C1 segment of cervical spinal cord (tissue), 14 donors: ENCODE measurements at places on chromosomes 11 and 22.

GRCh38 chr11:111933872-111934271 is 3.3 kb upstream of the DIXDC1 start:
- no peak for DNase-seq

- no peak for DNase-seq
These were observed at the start of gene HDAC10 for GRCh38 chr22:50250555-50251476. TSS of gene HDAC10 (minus strand) at chr22:50251265. CDS start at chr22:50251032, 233 bp downstream.

DNA sequence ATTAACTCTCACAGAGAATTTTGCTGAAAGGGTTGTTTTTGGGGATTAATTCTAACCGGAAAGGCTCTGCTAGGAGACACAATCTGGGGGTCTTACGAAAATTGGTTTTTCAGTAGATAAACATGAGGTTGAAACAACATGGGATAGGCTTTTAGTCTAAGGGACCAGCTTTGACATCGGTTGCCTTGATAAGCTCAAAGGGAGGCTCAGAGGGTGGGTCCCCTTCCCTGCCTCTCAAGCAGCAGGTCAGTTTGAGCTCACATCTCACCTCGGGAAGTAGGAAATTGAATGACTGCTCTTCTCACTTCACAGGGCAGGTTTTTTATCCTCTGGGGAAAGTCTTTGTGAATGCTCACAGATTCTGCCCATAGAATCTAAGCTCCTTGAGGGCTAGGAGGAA is 70.2 kb upstream of the KIRREL3 start:
- no peak for DNase-seq

- DNase-seq, result no peak
These were observed 29.4 kb downstream of the SYT9 start for GRCh38 chr11:7281079-7281478.

- no peak for DNase-seq
These were observed 96.0 kb downstream of the PARVA start for GRCh38 chr11:12473381-12473780.

- DNase-seq, result no peak
These were observed 63.6 kb upstream of the EP300 start for GRCh38 chr22:41028841-41029240.

DNA sequence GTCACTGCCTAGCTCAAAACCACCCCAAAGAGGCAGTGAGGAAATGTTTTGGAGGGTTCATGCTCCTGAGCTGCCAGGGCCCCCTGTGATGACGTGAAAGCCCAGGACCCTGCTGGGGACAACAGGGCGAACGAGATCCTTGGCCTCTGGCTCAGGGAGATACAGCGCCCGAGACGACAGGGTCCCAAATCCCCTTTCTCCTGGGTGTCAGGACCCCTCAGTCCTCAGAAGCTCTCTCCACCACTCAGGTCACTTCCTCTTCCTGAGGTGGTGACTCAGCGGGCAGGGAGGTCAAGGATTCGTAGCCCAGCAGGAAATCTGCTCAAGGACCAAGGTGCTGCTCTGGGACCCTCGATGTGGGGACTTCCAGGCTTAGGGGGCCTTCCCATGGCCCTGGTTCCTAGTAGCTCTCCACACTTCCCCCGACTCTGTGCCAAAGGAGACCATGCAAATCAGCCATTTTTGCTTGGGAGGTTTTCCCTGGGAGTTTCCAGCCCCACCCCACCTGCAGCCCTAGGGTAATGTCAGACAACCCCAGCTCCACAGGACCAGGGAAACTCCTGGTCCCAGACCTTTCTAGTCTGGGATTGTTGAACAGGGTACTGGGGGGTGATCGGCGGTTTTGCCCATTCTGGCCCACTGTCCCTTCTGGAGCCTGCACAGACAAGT is 12.8 kb downstream of the BCL9L start:
- no peak for DNase-seq

GRCh38 chr11:2086239-2087040 is 52.7 kb downstream of the IGF2 start:
- DNase-seq, result no peak

- no peak for DNase-seq
These were observed 84.5 kb downstream of the DSCAML1 start for GRCh38 chr11:117712530-117712929.

- no peak for DNase-seq
These were observed 11.4 kb upstream of the MICAL3 start for GRCh38 chr22:18035751-18036150.

DNA sequence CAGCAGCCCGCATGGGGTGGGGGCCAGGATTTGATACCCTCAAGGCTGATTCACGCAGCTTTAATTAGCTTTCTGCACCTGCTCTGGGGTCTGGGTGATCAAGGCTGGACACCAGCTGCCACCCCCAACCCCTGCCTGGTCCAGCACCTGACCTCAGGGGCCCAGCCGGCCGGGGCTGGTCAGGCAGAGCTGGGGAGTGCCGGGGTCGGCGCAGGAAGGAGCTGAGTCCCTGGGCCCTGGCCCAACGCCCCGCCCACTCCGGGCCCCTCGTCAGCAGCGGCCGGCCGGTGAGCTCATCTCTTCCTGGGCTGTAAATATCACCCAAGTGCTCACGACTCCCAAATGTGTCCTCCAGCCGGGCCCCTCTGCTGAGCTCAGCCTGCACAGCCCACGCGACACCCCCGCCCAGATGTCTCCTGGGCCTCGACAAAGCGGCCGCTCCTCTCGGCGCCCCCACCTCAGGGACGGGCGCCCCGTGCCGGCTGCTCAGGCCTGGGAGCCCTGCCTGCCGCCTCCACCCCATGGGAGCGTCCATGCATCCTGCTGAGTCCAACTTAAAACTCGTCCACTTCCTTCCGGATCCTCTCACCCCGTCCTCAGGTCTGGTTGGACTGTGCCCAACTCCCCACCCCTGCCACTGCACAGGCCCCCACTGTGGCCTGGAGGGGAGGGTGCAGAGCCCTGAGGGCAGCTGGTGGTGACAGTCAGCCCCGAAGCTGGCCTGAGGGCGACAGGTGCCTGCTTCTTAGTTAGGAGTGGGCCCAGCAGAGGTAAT is 29.0 kb downstream of the RTN4R start:
- no peak for DNase-seq

DNA sequence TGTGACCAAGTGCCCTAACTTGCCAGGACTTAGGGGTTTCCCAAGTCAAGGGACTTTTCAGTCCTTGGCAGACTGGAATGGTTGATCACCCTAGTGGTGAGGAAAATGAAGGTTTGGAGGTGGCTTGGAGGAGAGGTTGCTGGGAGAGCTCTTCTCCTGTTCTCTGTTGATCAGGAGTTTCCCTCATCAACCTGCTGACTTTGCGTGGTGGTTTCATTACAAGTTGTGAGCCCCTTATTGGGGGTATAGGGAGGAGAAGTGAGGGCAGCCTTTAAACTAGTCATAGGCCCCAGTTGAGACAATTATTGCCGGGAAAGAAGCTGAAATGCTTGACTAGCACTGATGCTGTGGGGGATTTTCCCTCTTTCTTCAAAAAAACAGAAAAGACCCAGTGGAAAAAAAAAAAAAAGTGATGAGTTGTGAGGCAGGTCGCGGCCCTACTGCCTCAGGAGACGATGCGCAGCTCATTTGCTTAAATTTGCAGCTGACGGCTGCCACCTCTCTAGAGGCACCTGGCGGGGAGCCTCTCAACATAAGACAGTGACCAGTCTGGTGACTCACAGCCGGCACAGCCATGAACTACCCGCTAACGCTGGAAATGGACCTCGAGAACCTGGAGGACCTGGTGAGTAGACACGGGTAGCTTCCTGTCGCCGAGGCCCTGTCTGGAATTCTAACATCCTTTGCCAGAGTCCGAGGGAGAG is at the start of gene CXCR5:
Gene CXCR5, plus strand, starts transcription at position 525 of the 704 bp plus-strand sequence. Its CDS starts 50 bp downstream, at position 575.
- DNase-seq, result no peak

- DNase-seq, result no peak
These were observed 23.5 kb downstream of the OR8B12 start for GRCh38 chr11:124519850-124520549.

GRCh38 chr11:95379479-95379878 is 148.5 kb upstream of the SESN3 start:
- DNase-seq, result no peak

- no peak for DNase-seq
These were observed 3.9 kb upstream of the CDC42EP2 start for GRCh38 chr11:65310736-65311135.

GRCh38 chr11:93520726-93521509 is 22.3 kb downstream of the SMCO4 start:
- DNase-seq, result no peak

GRCh38 chr11:130674686-130675308 is 226.4 kb downstream of the ADAMTS15 start:
- no peak for DNase-seq

DNA sequence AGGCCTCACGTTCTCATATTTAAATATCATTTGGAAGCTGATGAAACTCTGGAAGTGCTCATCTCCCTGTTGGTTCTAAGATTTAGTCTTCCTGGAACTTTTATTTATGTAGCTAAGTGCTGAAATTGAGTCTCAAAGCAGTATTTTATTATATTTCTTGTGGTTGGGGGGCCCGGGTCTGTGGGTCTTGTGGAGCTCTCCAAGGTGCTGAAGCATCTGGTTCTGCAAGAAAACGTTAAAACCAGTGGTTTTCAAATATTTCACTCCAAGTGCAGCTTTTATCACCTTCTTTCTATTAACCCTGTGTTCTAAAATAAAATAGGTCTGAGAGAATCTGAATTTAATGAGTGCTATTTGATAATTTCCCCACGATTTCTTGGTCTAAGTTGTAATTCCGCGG is 1404.8 kb downstream of the TBC1D22A start:
- DNase-seq, result no peak

DNA sequence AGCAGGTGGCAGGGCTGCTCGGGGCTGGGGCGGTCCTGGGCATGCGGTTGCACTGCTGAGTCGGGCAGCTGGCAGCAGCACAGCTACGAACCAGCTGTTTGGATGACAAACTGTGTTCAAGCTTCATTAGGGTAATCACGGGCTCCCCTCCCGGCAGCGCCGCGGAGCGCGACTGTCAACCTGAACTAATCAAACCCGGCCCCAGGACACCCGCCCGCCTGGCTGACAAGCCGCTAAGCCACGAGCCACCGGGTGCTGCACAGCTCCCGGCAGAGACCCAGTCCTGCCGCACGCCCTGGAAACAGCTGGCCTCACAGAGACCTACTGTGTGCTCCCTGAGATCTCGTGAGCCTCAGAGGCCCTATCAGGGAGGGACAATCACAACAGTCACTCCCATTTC is 60.6 kb upstream of the TCF20 start:
- DNase-seq, result no peak

- no peak for DNase-seq
These were observed 1.0 kb downstream of the LMO1 start for GRCh38 chr11:8262552-8263108.

GRCh38 chr11:119307219-119307618 is 9.7 kb downstream of the MCAM start:
- DNase-seq, result no peak

GRCh38 chr11:15339302-15339701 is 224.6 kb downstream of the INSC start:
- no peak for DNase-seq

GRCh38 chr11:113387605-113388211 is at the start of gene ANKK1:
TSS of gene ANKK1 (plus strand) at chr11:113387779. CDS start at chr11:113387885, 106 bp downstream.
- no peak for DNase-seq

DNA sequence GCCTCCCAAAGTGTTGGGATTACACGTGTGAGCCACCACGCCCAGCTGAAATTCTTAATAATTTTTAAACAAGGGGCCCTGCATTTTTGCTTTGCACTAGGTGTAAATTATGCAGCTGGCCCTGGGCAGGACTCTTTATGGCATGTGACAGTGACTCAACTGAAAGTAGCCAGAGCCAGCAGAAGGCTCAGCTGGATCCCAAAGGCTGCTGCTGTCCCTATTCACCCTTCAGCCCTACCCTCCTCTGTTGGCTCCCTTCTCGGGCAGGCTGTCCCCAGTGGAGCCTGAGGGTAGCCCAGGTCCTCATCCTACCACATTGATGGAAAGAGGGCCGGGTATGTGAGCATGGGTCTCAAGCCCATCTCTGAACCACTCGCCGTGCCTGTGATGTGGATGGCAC is 45.6 kb downstream of the CD82 start:
- DNase-seq, result no peak

DNA sequence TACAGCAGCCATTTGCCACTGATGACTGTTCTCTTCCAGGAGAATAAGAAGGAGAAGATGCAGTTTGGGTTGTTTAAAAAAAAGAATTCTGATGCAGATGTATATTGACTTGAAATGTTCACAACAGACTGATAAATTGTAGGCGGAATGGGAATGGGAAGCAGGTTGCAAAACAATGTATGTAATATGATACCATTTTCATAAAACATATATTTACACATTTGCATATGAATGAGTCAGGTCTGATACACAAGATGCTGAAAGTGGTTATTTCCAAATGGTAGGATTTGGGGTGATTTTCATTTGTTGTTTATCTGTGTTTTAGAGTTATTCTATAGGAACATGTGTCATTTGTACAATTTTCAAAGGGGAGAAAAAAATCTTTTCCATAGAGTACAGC is 9.0 kb upstream of the RCN1 start:
- DNase-seq, result no peak

DNA sequence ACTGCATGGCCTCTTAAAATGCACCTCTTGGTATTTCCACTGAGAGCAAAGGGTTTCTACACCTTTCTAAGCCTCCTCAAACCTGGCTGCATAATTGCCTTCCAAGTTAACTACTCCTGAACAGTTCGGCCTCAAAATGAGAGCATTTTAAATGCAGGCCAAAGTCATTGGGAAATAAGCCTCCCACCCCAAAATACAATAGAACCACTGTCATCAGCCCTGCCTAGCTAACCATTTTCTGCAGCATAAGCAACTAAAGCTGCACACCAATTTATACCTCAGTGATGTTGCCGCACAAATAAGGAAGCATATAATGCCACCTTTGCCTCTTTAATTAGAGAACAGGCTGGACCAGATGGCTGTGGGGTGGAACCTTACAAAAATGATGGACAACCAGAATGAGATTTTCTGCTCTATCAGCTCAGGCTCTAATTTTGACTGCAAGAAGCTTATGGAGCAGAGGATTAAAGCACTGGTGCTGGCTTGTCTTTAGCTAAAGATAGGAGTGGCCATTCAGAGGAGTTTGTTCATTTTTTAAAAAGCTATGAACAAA is 4.3 kb downstream of the TOB2 start:
- DNase-seq, result no peak

DNA sequence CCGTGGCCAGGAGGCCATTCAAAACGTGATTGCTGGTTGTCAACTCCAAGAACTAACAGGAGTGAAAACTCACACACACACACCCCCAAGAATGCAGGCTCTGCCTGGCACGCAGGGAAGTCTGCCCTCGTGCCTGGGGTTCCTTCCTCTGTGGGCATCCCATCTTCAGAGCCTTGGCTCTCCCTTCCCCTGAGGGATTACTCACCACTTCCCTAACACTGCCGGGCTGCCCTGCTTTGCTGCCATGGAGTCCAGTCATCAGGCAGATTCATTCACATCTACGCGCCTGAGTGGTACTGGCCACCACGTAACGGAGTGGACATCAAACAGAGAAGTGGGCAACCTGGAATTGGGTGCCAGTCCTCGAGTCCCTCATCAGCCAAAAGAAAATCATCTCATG is 120.7 kb upstream of the TMEM45B start:
- no peak for DNase-seq

DNA sequence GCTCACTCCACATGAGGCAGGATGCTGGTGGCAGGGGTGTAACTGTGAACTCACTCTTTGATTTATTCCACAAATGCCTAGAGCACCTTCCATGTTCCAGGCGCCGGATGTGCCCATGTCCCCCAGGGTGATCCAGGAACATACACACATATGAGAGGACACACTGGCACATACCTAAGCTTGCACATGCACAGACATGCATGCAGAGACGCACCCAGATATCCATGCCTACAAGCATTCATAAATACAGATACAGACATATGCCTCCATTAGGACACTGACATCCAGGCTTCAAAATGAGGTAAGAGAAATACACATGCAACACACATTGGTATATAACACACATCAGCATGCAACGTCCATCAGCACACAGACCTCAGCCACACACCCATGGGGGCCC is 4.5 kb downstream of the OSM start:
- no peak for DNase-seq
